ENCODE measurements at places on chromosomes 6 and 20. TPM values are rescaled to one million over a fixed set of nuclear protein-coding genes. Genes with fewer than 3 reads are reported as not detected.

DNA sequence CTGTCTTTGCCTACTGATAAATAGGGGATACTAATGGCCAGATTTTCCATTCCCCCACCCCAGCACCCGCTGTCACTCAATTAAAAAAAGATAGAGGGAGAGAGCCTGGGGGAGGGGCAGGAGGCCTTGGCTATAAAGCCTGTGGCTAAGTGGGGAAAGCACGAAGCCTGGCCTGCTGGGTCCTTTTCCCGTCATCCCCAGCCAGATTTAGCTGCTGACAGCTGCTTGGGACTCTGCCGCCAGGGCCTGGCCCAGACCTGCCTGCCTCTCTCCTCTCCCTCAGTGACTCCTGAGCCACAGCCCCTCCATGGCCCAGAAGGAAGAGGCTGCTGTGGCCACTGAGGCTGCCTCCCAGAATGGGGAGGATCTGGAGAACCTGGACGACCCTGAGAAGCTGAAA lies at the start of gene APOBEC2:
Gene APOBEC2 (plus strand): TSS at position 162 of the 400 bp plus-strand sequence. CDS start 146 bp downstream, at position 308.
- no peak for DNase-seq

GRCh38 chr6:136737871-136738691 lies 54.2 kb downstream of the MAP3K5 start:
- DNase-seq: no peak

DNA sequence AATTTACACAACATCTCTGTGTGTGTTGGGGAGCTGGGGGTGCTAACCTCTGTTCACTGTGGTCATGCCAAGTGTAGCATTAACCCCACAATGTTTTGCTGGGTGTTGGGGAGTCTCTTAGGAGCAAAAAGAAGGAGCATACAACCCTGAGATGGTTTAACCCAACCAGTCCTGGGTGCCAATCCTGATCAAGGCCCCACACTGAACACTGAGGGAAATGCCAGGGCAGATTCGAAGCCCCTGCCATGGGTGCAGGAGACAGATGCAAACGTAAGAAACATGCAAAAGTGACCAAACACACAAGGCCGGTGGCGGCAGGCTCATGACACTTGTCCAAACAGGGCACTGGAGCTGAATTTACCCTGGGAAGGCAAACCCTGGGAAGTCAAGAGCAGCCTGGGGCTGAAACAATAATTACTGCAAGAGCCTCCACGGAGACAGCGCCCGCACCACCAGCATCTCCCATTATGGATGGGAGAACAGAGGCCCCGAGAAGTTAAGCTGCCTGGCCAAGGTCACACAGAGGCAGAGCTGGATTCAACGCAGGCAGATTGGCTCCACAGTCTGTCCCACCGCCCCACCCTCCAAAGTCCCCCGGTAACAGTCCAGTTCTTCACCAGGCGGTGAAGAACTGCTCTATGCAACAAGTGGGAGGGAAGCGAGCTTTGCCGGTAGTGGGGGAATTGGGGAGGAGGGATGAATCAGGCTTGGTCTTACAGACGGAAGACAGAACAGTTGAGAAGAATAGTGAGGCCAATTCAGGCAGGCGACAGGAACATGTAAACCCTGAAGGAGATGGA lies 8.5 kb downstream of the ACSS1 start:
- DNase-seq: peak; percentile 46

GRCh38 chr20:9172851-9173250 lies 104.0 kb downstream of the PLCB4 start:
- DNase-seq: no peak

DNA sequence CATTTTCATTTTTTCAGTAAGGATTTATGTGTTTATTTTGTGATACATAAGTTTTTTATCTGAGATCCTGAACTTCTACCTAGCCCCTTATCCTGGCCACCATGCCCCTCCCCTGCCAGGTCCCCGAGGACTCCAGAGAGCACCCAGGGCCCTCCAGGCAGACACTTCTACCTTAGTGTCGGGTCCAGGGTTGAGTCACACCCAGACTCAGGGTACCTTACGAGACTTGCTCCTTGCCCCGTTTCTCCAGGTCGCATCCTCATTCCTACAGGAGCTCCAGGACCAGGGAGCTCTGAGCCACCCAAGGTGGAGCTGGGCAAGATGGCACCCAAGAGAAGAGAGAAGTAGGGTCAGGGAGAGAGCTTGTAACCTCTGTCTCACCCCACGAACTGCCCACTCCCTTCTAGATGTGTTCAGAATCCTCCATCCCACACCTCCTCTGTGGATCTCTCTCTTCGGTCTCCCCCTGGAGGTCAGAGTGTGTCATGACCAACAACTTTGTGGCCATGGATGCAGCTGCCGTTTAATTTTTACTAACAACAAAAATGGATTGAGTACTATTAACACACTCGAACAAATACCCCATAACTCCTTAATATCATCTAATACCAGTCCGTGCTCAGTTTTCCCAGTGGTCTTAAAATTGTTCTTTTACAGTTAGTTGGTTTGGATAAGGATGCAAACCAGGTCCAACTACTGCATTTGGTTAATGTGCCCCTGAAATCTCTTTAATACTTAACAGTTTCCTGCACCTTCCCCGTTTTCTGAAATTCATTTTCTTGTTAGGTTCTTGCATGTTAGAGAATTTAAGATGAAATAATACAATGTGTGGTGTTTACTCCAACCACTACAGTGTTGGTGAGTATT lies 130.6 kb upstream of the INSM1 start:
- no peak for DNase-seq

- DNase-seq: peak; percentile 81
Observed at GRCh38 chr20:10131732-10132345, 86.8 kb upstream of the SNAP25 start.

The STMND1 gene
- not detected for total RNA-seq

The PRDM1 gene
- total RNA-seq: 2.9 TPM

The FAXC gene
- total RNA-seq: 10.8 TPM
